ENCODE measurements at places on chromosomes 7 and 10.
A peak's percentile ranks its signal among the peaks of the same experiment; 100 is the strongest.

- peaks cover 10% of the 10 kb centered on the region for H3K4me1 ChIP-seq
- no peaks in the 10 kb centered on the region for H3K36me3 ChIP-seq
- no peak overlapping the region for H3K27ac ChIP-seq
- H3K4me3 ChIP-seq: no peak overlapping the region
- DNase-seq: no peak
These were observed 12.0 kb upstream of the RASSF4 start for GRCh38 chr10:44947371-44948152.

GRCh38 chr7:100879685-100880261 is 4.9 kb downstream of the SRRT start:
- DNase-seq: no peak
- no peak overlapping the region for H3K27ac ChIP-seq
- H3K36me3 ChIP-seq: peaks cover 45% of the 10 kb centered on the region
- H3K4me1 ChIP-seq: peaks cover 25% of the 10 kb centered on the region
- no peak overlapping the region for H3K4me3 ChIP-seq

DNA sequence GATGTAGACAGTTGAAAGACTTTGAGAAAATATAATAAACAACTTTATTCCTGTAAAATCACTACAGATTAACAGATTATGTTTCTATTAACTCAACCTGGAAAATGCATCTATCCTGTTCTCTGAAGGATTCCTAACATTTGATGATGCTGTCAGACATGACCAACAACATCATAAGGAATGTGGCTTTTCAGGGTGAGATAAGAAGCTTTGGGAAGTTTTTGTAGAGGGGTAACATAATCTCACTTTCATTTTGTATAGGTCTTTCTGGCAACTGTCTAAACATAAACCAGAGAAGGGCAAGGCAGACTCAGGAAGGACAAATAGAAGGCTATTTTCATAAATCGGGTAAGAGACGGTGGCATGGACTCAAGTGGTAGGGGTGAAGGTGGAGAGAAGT is 112.2 kb downstream of the TES start:
- DNase-seq: no peak
- no peaks in the 10 kb centered on the region for H3K27me3 ChIP-seq
- H3K4me3 ChIP-seq: no peak overlapping the region
- H3K4me1 ChIP-seq: peaks cover 6% of the 10 kb centered on the region
- no peaks in the 10 kb centered on the region for H3K36me3 ChIP-seq

DNA sequence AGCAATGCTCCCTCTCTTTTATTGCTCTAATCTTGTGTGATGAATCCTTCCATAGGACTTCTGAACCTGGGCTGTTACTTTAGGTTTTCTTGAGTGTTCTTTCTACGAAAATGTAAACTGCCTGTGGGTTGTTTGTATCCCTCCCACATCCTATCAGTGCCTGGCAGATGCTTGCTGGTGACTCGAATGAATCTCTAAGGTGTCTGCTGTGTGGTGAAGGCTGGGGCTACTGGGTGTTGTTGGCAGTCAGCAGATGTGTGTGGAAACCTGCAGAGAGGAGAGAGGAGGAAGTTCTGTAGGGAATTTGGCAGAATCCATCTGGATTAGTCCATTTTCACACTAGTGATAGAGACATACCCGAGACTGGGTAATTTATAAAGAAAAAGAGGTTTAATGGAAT is 639.4 kb downstream of the CALN1 start:
- no peaks in the 10 kb centered on the region for H3K27me3 ChIP-seq
- H3K27ac ChIP-seq: no peak overlapping the region
- H3K4me1 ChIP-seq: no peaks in the 10 kb centered on the region
- DNase-seq: no peak
- H3K4me3 ChIP-seq: no peak overlapping the region
- H3K36me3 ChIP-seq: no peaks in the 10 kb centered on the region

DNA sequence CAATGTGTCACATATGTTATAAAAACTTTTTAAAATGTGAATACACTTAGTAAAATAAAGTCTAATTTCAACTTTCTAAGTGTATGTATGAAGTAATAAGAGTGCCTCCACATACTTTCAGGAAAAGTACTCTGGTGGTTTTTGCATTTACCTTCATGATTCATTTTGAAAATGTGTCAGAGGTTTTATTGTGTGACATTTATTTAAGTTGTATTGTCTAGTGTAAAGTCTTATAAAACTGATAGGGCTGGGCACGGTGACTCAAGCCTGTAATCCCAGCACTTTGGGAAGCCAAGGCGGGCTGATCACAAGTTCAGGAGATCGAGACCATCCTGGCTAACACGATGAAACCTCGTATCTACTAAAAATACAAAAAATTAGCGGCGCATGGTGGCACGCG is 226.5 kb downstream of the ITGB1 start:
- H3K27me3 ChIP-seq: no peaks in the 10 kb centered on the region
- H3K4me3 ChIP-seq: no peak overlapping the region
- DNase-seq: no peak
- H3K36me3 ChIP-seq: peaks cover 10% of the 10 kb centered on the region
- H3K27ac ChIP-seq: no peak overlapping the region
- H3K4me1 ChIP-seq: no peaks in the 10 kb centered on the region

- no peaks in the 10 kb centered on the region for H3K4me1 ChIP-seq
- H3K27me3 ChIP-seq: no peaks in the 10 kb centered on the region
- no peak for DNase-seq
- H3K4me3 ChIP-seq: no peak overlapping the region
- peaks cover 45% of the 10 kb centered on the region for H3K36me3 ChIP-seq
These were observed 139.0 kb downstream of the DOCK1 start for GRCh38 chr10:127044186-127044585.

DNA sequence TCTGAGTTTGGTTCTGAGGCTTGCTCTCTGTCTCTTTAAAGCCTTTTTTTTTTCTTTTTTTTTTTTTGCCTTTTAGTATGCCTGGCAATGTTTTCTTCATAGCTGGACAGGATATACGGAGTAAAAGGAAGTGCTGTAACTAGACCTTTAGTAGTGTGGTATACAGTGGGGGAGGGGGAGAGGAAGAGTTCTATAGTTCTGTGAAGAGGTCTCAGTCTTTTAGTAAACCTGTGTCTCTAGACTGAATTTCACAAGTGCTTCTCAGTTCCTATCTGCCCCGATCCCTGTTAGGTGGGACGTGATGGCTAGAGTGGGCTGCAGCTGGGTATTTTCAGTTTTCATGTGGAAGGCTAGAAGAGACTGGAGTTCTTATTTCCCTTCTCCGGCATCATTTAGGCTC is 3.1 kb upstream of the ABCC2 start:
- no peaks in the 10 kb centered on the region for H3K4me1 ChIP-seq
- H3K36me3 ChIP-seq: no peaks in the 10 kb centered on the region

- H3K27me3 ChIP-seq: no peaks in the 10 kb centered on the region
- H3K27ac ChIP-seq: no peak overlapping the region
- H3K4me1 ChIP-seq: no peaks in the 10 kb centered on the region
These were observed 18.1 kb downstream of the RAB11FIP2 start for GRCh38 chr10:118028619-118029018.

- DNase-seq: no peak
- no peaks in the 10 kb centered on the region for H3K4me1 ChIP-seq
- H3K4me3 ChIP-seq: no peak overlapping the region
These were observed 275.4 kb downstream of the GRID1 start for GRCh38 chr10:86091216-86091615.

DNA sequence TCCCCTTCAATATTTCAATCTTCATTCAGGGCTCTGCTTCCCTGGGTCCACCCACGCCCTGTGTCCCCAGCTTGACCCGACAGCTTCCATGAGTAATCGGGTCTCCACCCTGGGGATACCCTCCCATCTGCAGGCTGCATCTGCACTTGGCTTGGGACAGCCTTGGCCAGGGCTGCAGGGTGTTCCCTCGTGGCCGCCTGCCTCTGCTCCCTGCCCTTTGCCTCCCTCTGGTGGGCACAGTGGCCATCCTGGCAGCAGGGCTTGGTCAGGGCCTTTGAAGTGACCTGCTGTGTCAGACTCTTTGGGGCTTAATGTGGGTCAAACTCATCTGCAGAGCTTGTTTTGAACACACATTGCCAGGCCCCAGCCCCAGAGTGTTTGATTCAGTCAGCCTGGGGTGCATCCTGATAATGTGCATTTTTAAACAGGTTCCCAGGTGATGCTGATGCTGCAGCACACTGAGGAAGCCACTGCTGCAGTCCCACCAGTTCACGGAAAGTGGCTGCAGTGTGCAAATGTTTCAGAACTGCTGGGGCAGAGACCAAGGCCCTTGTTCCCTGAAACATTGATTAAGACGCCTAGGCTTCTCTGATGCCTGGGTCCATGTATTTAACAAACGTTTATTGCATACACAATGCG is 80.7 kb upstream of the SEC61G start:
- no peak overlapping the region for H3K27ac ChIP-seq
- DNase-seq: peak; percentile 73
- no peaks in the 10 kb centered on the region for H3K36me3 ChIP-seq
- H3K4me3 ChIP-seq: no peak overlapping the region
- no peaks in the 10 kb centered on the region for H3K27me3 ChIP-seq
- H3K4me1 ChIP-seq: peaks cover 38% of the 10 kb centered on the region

DNA sequence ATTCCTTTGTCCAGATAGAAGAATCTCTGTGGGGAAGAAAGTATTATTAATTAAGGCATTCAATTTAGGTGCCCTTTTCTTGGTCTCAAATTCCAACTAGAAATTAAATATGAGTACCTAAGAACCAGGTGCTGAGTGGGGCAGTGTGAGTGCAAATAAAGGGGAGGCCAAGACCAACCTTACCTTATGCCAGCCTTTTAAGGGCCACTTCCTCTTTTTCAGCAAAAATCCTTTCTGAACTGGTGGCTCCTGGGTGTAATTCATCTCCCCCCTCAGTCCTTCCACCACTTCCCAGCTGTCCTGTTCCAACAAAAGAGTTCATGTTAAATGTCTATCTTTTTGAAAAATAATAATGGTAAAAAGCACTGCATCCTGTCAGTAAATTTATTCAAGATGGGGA is 108.2 kb downstream of the OSBPL3 start:
- no peak overlapping the region for H3K4me3 ChIP-seq
- H3K27ac ChIP-seq: no peak overlapping the region
- H3K36me3 ChIP-seq: peaks cover 5% of the 10 kb centered on the region
- DNase-seq: no peak
- H3K27me3 ChIP-seq: no peaks in the 10 kb centered on the region

- DNase-seq: no peak
- no peaks in the 10 kb centered on the region for H3K27me3 ChIP-seq
- no peak overlapping the region for H3K27ac ChIP-seq
These were observed 44.3 kb upstream of the ARL4A start for GRCh38 chr7:12643001-12643643.

DNA sequence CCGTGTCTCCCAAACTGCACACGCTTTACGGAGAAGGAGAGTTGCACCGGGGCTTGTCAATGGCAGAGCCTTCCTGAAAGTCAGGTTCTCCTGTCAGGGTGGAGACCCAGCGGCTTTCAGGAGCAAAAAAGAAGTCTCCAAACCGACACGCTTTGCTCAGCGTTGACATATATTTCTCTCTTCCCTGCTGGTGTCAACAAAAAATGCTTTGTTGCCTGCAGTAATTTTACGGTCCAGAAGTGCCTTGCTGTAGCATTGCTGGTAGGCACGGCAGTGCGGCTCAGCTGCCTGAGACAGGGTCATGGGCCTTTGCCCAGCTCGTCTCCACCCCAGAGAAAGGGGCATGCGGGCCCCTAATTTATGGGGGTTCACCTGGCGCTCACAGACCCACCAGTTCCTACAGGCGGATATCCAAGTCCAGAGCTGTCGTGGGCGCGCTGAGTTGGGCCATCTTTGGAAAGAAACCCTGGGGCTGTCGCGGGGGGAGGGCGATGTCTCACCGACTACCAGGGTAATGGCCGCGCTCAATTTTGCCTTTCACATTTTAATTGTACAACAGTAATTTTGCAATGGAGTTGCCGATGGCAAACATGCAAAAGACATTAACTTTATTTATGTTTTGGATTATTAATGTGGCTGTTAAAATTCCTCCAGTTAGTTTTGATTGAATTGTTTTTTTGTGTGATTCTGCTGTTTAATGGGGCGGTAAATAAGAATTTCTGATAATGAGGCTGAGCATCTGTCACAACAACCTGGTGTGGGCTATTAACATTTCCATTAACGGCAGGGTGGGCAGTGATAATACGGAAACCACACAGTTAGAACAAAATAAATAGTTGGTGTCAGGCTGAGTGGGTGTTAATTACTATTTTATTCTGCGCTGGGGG is 478.2 kb upstream of the FOXK1 start:
- no peak overlapping the region for H3K4me3 ChIP-seq
- H3K27me3 ChIP-seq: no peaks in the 10 kb centered on the region
- no peaks in the 10 kb centered on the region for H3K4me1 ChIP-seq
- H3K27ac ChIP-seq: no peak overlapping the region

GRCh38 chr7:137642472-137642871 is 204.3 kb downstream of the DGKI start:
- H3K4me3 ChIP-seq: no peak overlapping the region
- H3K27me3 ChIP-seq: no peaks in the 10 kb centered on the region
- H3K27ac ChIP-seq: no peak overlapping the region
- H3K36me3 ChIP-seq: no peaks in the 10 kb centered on the region
- DNase-seq: no peak
- H3K4me1 ChIP-seq: no peaks in the 10 kb centered on the region

DNA sequence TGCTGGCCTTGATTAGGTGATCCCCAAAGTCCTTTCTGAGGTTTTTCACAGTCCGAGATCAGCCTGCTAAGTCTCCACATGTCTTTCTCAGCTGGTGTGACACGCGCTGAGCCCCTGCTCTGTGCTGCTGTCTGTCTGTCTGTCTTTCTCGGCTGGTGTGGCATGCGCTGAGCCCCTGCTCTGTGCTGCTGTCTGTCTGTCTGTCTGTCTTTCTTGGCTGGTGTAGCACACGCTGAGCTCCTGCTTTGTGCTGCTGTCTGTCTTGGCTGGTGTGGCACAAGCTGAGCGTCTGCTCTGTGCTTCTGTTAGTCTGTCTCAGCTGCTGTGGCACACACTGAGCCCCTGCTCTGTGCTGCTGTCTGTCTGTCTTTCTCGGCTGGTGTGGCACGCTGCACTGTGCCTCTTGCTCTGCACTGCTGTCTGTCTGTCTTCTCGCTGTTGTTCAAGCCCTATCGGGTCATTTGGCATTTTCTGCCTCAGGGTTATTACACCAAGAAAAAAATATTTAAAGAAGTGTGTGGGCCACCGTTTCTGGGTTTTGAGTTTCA is 217.3 kb upstream of the SHH start:
- no peaks in the 10 kb centered on the region for H3K4me1 ChIP-seq
- H3K36me3 ChIP-seq: no peaks in the 10 kb centered on the region
- no peak overlapping the region for H3K27ac ChIP-seq
- peaks cover 4% of the 10 kb centered on the region for H3K27me3 ChIP-seq
- no peak overlapping the region for H3K4me3 ChIP-seq

- H3K4me1 ChIP-seq: no peaks in the 10 kb centered on the region
- no peak overlapping the region for H3K27ac ChIP-seq
- no peak overlapping the region for H3K4me3 ChIP-seq
These were observed 30.7 kb downstream of the ZNF777 start for GRCh38 chr7:149430192-149430591.

Measured in tibial artery (tissue), 4 donors.